ENCODE measurements at places on chromosomes 6 and 20.
A peak's percentile ranks its signal among the peaks of the same experiment; 100 is the strongest.

- no peak for DNase-seq
Observed at GRCh38 chr6:380234-381218, 11.0 kb upstream of the IRF4 start.

DNA sequence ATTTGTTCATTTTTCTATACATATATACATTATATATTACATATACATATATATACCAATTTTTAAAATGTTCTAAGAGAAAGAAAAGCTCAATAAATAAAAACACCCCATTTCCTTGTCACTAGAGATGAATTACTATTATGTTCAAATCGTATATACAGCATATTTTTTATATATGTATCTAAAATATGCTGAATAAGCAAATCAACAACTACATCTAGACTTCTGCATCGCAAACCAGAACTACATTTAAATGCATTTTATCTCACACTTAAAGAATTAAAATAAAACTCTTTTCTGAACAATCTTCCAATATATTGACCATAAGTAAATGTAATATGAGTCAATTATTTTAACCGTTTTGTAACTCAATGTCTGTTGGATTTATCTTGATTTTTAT, 133.9 kb downstream of the LAMA2 start:
- no peak for DNase-seq

GRCh38 chr6:27814665-27815424, 97.4 kb downstream of the OR2B2 start:
- peak; percentile 87 for DNase-seq

DNA sequence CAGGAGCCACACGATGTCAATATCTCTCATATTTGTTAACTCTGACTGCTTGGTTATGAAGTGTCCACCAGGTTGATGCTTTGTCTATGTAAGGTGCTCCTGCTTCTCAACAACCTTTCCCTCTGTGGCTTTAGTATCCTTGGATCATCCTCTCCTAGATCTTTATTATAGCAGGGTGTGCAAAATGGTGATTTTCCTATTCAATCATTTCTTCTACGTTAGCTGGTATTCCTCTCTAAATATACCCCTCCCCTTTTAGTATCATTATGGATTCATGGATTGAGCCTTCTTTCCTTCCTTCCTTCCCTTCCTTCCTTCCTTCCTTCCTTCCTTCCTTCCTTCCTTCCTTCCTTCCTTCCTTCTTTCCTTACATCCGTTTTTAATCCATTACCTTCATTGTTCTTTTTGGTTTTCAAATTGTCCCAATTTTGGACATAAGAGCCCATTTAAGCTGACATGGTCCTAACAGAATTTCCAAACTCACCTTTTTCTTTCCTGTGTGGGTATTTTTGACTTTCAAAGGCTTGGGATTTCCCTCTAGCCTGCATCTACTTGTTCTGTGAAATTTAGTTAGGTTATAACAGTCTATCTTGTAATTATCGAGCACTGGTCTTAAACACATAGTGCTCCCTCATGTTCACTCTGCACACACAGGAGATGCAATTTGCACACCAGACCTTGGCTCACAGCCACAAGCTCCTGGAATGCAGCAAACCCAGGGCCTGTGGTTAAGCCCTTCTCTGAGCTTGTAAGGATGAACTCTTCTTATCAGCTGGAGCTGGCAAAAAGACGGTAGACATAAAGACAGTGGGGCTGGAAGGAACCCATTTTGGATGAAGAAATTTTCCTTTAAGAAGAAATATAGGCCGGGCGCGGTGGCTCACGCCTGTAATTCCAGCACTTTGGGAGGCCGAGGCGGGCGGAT, 109.9 kb downstream of the SLC24A3 start:
- no peak for DNase-seq

DNA sequence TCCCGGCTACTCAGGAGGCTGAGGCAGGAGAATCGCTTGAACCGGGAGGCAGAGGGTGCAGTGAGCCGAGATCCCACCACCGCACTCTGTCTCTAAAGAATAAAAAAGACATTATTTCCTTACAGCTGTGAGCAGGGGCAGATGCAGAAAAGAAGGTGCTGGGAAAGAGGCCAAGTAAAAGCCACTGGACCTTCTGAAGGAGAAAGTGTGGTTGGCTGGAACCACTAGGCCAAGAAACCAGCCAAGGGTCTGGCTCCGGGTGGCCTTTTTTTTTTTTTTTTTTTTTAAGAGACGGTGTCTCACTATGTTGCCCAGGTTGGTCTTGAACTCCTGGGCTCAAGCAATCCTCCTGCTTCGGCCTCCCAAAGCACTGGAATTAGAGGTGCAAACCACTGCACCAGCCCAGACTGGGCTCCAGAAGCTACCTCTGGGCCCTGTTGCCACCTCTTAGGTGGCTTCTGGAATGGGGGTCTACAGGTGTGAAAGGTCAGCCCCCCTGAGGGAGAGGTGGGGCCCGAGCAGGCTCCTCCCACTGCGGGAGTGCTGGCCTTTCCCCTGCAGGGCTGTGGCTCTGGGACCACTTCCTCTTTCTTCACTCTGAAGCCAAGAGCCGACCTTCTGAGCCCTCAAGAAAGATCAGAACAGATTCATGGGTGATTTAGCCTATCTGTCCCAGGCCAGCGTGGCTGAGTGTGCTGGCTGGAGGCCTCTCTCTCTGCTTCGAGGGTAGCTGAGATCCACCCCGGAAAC, at the start of gene FGD2:
FGD2 (plus strand) TSS at position 595 of the 750 bp plus-strand sequence. CDS start 163 bp downstream, outside the sequence.
- DNase-seq, result no peak

DNA sequence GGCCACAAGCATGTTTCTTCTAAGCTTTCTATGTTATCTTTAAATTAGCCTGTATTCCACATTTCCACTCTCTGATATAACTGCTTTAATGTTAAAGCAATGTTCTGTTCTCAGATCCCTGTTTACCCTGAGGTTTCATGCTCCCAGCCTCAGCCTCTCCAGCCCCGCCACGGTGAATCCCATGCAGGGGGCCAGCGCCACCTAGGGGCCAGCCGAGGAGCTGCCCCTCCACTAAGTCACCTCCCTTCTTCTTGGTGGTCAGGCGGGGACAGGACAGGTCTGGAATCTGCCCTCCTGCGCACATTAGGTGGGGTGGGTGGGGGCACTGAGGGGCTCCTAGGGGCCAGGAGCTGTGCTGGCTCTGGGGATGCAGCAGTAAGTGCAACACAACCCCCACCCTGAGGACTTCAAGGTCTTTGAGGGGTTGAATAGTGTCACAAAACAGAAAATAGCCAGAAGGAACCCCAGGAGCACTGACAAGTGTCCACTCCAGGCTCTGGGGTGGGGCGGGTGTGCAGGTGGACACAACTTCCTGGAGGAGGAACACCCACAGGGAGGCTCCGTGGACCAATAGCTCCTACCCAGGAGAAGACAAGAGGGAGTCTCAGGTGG, 61.6 kb downstream of the RAB44 start:
- peak; percentile 79 for DNase-seq

GRCh38 chr6:122799916-122800686, 11.0 kb downstream of the SMPDL3A start:
- DNase-seq, result no peak

GRCh38 chr20:8780915-8781314, 288.0 kb upstream of the PLCB4 start:
- DNase-seq, result no peak

- DNase-seq, result no peak
Observed at GRCh38 chr20:57022306-57022705, 244.1 kb downstream of the BMP7 start.

GRCh38 chr6:167764713-167765479, 61.8 kb upstream of the AFDN start:
- no peak for DNase-seq

GRCh38 chr6:120938164-120938875, 396.0 kb downstream of the TBC1D32 start:
- no peak for DNase-seq

- DNase-seq, result no peak
Observed at GRCh38 chr6:34532230-34532629, 23.9 kb downstream of the SPDEF start.

- DNase-seq, result no peak
Observed at GRCh38 chr20:23325107-23325506, 25.5 kb upstream of the NXT1 start.

- DNase-seq, result peak; percentile 2
Observed at GRCh38 chr6:115891111-115891669, 169.5 kb downstream of the FRK start.

DNA sequence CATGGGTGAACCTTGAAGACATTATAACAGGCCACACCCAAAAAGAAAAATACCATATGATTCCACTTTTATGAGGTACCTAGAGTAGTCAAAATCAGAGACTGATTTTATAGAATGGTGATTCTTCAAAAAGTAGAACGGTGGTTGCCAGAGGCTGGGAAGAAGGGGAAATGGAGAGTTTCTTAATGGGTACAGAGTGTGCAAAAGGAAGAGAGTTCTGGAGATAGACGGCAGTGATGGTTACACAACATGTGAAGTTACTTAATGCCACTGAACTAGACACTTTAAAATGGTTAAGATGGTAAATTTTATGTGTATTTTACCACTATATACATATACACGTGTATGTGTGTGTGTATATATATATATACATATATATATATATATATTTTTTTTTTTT, 80.8 kb downstream of the PRND start:
- no peak for DNase-seq

- no peak for DNase-seq
Observed at GRCh38 chr20:19827818-19828217, 69.8 kb downstream of the RIN2 start.

- no peak for DNase-seq
Observed at GRCh38 chr6:161220346-161220745, 53.5 kb downstream of the AGPAT4 start.

DNA sequence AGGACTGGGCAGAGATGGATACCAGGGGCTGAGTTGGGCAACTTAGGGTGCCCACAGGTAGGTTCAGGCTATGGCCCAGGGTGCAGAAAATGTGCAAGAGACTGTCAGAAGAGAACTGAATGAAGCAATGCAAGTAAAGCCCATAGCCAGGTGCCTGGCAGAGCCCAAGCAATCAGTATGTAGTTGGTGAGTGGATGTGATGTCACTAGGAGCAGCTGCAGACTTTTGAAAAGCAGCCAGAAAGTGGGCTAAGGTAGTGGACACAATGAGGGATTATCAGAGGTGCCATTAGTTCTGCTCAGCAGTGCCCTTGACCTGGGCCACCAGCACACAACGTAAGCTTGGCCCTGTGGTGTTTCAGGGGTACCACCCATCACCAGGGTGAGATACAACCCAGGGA, 135.3 kb downstream of the SOBP start:
- DNase-seq, result no peak

DNA sequence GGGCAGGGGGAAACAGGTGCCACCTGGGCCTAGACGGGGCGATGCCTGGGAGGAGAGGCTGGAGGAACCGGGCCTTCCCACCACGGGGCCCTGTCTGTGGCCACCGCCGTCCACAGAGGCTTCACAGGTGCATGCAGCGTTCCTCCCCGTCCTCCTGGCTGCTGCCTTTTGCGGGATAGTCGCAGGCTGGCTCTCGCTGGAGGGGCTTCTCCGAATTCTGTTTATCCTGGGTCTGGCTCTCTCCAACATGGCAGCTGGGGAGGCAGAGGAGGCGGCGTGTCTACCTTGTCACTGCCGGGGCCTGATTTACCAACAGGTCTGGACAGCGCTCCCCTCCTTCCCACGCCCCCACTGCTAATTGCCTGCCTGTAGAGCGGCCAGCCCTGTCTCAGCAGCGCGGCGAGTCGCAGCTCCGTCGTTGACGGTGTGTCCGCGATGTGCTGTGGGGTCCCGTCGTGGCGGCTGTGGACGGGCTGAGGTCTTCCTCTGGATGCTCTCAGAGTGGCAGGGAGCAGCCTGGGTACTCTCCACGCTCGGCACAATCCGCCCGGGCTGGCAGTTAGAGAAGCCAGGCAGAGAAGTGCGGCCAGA, 262.9 kb downstream of the TAF4 start:
- DNase-seq, result no peak

DNA sequence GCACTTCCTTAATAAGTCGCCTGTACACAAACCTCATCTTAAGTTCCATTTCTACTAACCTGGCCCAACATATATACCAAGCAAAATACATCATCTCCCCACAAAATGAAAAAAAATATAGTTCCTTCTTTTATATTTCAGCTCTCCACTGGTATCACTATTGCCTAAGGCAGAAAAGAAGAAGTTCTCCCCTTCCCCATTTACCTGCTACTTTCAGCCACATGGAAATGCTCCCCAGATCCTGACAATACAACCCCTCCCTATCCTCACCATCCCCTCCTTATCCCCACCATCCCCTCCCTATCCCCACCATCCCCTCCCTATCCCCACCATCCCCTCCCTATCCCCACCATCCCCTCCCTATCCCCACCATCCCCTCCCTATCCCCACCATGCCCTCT, 175.7 kb downstream of the LINC00237 start:
- no peak for DNase-seq

DNA sequence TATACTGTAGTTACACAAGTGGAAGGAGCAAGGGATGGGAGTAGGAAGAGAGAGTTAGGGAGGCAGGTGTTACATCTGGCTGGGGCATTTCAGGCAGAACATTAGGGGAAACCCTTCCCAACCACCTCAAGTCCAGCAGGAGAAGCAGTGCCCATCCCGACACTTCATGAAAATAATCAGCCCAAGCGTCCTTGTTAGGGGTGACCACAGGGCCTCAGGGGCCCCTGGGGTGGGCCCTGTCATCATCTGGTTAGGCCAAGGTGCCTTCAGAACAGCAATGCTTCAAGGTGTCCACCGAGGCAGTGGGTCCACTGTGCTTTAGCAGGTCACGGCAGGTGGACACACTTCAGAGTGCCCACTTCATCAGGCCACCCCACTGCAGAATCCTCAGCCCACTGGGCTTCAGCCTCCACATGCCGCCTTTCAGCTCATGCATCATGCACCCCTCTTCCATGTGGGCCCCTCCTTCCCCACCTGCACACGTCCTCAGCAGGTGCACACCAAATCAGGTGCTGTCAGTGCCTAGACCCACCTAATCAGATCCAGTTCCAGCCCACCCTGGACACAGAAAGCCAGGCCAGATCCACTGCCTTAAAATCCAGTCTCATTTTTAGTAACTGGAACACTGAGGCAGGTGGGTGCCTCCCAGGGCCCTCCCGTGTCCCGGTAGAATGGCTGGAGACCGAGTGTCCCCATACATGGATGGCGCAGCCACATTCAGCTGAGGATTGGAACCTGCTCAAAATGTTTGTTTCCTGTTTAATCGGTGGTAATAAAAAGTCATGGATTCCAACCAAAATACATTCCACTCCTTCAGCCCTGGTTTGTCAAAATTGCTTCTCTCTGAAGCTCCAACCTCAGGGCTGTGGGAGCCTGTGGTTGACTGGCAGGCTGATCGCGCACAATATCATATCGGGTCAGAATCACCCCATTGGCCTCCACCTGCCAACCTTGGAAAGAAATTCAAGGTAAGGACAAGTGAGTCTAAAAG, 99.5 kb downstream of the ANKRD60 start:
- no peak for DNase-seq

- DNase-seq, result no peak
Observed at GRCh38 chr20:49567421-49568277, at the start of gene PTGIS. Gene PTGIS, minus strand, starts transcription at chr20:49568137. Its CDS starts 21 bp downstream, at chr20:49568116.

GRCh38 chr6:4781426-4781825, 5.2 kb downstream of the CDYL start:
- DNase-seq, result no peak

DNA sequence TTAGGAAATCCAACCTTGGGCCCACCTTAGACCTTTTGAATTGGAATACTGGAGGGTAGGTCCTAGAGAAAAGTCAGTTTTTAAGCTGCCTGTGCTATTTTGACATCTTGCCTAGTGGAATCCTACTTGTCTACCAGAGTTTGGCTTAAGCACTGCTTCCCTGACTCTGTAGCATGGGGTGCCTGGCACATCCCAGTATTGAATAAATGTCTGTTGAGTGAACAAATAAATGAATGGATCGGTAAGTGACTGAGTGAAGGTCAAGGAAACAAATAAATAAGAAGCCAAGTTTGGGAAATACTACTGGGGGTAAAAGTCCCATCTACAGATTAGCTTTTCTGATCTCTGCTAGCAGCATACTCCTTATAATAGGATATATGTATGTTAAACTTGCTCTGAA, 140.5 kb downstream of the FNDC1 start:
- DNase-seq, result no peak

- DNase-seq, result no peak
Observed at GRCh38 chr6:118781897-118782296, 112.1 kb upstream of the ASF1A start.
